ENCODE measurements at places on chromosomes 5 and 9.

GRCh38 chr5:159209438-159210209 lies at the start of gene RNF145:
Gene RNF145, minus strand, starts transcription at chr5:159209553. Its CDS starts 5,936 bp downstream, at chr5:159203617.
- DNase-seq: peak; percentile 74

- DNase-seq: no peak
Measured at GRCh38 chr5:113390224-113390623, 44.6 kb downstream of the TSSK1B start.

GRCh38 chr5:96750110-96750822 lies 57.5 kb downstream of the ERAP1 start:
- no peak for DNase-seq

- no peak for DNase-seq
Measured at GRCh38 chr9:123349033-123349432, 7.0 kb upstream of the CRB2 start.

Data from SJCRH30 (cell line).